ENCODE measurements at places on chromosomes 11 and 22.

DNA sequence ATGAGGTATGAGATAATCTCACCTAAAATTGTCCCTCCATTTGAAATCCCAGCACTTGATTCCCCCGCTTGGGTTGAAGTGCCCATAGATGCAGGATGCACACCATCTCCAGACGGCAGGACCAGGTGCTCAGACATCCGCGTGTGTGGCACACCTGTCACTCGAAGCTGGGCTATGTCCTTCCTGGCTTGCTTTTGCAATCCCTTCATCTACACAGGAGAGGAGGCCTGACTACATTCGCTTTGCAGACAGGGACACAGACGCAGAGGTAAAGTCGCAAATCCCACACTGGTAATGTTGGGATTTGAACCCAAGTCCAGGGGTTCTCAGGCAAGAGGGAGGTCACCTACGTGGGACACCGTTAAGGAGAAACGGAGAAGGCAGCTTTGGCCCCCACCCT lies 7.2 kb upstream of the CYTH4 start:
- no peak for DNase-seq

DNA sequence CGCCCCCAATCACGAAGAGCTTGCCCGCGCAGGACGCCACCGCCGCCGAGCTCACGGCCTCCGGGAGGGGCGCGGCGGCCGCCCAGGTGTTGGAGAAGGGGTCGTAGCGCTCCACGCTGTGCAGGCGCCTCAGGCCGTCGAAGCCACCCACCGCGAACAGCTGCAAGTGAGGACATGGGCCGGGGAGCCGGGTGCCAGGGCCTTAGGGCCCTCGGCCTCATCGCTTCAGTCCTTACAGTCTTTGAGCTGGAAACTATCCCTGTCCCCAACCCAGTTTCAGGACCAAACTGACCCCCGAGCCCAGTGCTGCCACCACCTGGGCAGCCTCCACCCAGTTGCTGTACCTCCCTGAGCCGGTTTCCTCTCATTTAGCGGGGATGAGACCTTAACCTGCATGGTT lies 7.6 kb downstream of the KLHL35 start:
- DNase-seq = no peak

DNA sequence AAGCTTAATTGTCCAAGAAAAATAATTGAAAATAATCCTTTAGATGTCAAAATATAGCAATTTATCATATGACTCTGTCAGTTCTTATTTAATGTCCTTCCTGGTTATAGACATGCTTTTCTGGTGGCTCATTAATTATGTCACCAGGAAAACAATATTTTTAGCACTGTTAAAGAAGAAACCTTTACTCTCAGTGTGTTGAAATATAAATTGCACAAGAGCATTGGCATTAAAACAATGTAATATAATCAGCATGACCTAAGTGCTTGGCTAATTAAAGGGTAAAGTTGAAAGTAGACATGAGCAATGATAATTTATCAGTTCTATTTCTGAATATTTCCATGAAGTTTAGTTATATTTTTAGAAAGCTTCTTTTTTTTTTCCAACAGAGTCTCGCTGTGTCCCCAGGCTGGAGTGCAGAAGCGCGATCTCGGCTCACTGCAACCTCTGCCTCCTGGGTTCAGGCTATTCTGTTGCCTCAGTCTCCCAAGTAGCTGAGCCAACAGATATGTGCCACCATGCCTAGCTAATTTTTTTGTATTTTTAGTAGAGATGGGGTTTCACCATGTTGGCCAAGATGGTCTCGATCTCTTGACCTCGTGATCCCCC lies 232.3 kb downstream of the JRKL start:
- no peak for DNase-seq

DNA sequence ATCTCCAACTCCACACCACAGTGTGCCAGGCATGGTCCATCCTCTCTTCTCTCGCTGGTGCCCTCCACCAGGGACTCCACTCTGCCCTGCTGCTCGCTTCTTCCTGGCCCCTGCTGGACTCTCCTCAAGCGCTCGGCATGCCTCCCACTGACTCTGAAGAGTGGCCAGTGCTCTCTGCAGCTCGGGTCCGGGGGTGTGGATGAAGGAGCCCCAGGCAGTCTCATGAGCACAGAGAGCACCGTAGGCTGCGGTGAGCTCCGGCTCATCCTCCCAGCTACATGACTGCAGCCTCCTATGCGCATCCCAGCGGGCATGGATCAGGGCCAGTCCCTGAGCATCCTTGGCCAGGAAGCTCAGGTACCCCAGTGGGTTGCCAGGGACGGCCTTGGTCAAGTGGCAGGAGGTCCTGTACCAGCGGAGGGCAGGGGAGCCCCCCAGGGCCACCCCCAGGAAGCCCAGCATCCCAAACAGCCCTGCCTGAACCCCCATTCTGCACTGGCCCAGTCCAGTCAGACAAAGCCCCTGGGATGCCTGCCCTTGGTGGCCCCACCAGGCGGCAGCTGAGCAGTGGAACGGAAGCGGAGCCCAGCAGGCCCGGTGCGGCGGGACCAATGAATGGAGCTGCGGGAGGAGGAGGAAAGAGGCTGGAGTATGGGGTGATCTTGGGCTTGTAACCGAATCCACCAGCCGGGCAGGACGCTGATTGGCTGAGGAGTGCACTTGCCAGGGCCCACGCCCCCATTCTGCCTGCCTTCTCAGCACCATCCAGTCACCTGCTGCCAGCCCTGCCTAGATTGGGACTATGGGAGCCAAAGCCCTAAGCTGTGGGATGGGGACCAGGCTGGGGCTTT lies at the start of gene PLA2G3:
TSS of gene PLA2G3 (minus strand) at position 643 of the 851 bp plus-strand sequence. CDS start at position 489, 154 bp downstream.
- DNase-seq = peak; percentile 95

DNA sequence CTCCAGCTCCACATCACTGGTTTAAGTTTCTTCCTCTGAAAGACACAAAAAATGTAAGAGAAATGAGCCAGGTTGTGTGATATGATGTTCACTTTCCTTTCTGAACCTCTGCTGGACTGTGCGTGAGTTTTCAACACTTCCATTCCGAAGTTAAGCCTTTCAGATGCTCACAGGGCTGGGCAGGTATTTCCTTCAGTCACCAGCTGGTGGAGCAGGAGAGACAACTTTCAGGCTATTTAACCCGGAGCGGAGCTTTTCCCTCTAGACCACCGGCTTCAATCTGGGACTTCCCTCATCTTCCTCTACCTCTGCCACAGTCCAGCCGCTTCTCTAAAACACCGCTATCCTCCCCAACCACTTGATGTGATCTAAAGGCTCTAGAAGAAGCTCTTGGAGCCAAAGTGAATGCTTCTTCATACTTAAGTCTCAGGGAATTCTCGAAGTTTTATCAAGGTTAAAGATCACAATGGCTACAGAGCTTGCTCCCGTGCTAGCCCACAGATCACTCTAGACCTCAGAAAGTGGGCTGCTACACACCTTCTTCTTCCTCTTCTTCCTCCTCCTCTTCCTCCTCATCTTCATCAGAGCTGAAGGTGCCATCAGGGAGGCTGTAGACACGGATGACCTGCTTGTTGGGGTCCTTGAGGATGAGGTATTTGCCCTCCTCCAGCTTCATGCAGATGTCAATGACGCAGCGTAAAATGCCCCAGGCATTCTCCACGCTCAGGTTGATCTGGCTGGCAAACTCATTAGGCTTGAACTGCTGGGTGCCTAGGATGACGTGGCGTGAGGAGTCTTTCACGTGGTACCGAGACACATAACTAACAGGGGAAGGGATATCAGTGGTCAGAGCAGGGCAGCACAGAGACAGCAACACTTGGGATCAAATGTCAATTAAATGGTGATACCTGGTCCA lies 4.4 kb upstream of the FOXRED2 start:
- no peak for DNase-seq

- DNase-seq = no peak
Measured at GRCh38 chr11:32213223-32213622, 122.3 kb downstream of the RCN1 start.

DNA sequence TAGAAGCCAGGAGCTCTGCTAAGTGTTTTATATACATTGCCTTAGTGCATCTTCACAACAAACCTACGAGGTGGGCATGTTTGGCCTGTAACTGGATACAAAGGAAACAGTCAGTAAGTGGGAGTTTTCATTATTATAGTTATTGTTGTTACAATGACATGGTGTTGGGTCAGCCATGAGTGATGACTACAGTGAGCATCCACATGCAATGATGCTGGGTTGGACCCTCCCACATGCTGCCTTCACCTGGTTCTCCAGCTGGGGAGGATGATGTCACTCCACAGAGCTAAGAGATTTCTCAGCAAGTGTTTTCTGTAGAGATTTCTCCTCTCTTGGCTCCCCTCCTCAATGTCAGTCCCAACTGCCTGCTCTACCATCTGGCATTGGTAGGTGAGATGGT lies 59.3 kb downstream of the EHF start:
- no peak for DNase-seq

DNA sequence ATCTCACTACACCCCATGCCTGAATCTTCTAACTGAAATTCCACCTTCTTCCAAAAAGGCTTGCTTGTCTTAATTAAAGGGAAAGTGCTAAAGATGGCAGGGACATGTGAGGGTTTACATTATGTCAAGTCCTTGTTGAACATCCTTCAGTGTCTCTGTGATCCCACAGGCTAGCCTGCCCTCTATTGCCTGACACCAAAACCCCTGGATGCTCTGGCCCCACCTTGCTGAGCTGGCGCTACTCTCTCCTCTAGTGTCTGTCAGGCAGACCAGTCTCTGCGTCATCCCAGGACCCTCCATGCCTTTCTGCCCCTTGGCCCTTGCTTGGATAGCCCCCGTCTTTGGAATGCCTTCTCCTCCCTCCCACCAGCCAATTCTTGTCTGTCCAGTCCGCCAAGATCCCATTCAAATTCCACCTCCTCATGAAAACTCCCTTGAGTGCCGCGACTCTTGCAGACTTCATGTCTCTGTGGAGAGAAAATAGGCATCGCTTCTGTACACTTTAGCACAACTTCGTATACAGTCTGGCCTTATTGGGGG lies 69.3 kb downstream of the PKNOX2 start:
- DNase-seq = no peak

GRCh38 chr11:114076921-114077331 lies 17.4 kb downstream of the ZBTB16 start:
- DNase-seq = peak; percentile 25

GRCh38 chr11:3022300-3022967 lies 30.3 kb upstream of the NAP1L4 start:
- no peak for DNase-seq

- no peak for DNase-seq
Measured at GRCh38 chr11:360326-361280, 8.7 kb upstream of the B4GALNT4 start.

- DNase-seq = no peak
Measured at GRCh38 chr22:23527971-23528740, 51.9 kb downstream of the IGLL1 start.

DNA sequence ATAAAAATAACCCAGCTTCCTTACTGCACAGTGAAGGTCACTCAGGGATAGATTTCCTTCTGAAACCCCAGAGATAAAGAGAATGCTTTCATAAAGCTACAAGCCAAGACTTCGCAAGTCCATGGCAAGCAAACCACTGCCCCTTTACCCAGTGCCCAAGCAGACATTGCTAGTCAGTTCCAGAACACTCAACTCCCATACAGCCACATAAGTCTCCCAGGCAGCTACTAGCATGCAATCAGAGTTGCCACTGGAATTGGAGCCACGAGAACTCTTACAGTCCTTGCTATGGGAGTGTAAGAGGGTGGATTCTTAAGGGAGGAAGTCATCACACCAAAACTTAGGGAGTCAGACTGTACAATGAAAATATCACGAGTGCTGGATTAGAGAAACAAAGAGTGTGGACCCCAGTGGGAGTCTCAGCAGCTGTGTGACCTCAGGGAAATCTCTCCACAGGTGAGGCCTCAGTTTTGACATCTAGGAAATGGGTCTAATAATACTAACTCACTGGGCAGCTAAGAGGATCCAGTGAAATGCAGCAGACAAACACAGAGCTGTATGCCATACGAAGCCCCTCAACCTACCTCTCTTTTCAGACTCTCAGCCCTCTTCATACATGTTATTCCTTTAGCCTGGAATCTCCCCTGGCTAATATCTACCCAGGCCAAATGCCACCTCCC lies 526.6 kb downstream of the MN1 start:
- no peak for DNase-seq

- no peak for DNase-seq
Measured at GRCh38 chr22:37086184-37086583, 23.3 kb downstream of the TMPRSS6 start.

DNA sequence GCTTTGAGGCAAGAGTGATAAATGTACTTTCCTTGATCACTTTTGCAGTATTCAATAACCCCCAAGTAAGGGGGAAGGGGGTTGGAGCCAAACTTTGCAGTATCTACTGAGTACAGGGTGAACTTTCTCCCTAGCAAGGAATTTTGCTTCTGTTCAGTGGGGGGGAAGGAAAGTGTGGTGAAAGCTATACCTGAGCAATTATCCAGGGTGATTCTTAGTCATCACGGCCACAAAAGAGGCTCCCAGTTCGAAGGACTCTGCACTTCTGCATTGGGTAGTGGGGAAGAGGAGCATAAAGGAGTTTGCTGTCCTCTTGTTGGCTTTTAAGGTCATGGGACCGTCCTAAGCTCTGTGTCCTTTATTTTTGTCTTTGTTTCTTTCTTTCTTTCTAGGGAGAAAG lies 346.5 kb upstream of the SYN3 start:
- DNase-seq = no peak

DNA sequence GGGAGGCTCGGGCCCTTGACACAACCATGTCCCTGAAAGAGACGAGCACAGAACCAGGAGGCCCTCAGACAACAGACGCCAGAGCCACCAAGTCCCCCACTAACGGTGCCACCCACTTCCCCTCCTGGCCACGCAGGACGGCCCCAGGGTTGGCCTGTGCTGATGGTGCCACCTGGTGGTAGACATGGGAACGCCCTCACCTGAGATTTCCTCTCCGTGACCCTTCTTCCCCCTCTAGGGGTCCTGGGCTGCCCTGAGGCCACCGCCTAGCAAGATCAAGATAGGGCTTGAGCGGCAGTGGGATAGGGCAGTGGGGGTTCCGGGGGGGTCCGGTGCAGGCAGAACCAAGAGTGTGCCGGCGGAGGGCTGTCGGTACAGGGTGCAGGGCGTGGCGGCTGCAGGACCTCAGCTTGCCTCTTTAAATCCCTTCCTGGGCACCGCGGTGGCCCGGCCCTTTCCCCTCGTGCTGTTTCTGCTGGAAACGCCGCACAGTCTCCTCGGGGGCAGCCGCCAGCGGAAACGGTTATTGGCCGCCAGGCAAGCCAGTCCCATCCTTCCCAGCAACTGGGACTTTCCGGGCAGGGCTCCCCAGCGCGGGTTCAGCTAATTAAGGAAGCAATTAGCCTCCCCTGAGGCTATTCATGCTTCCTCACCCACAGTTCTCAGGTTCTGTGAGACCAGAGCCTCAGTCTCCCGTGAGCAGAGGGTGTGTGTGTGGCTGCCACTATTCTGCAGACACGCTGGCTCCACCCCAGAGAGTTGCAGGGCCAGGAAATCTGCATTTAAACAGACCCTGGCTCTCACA lies 5.5 kb upstream of the NFAM1 start:
- DNase-seq = peak; percentile 77

- DNase-seq = peak; percentile 62
Measured at GRCh38 chr11:47373876-47374719, 4.2 kb downstream of the SPI1 start.

GRCh38 chr11:127902382-127902781 lies 685.0 kb downstream of the ETS1 start:
- DNase-seq = no peak

All from NCI-H1436 (cell line).